Bronchial epithelial cell (primary cell): ENCODE measurements at places on chromosomes 3 and 15. TPM values are rescaled to one million over a fixed set of nuclear protein-coding genes. Genes with fewer than 3 reads are reported as not detected.

- no peak for DNase-seq
Measured at GRCh38 chr3:124282751-124283651, 291.1 kb upstream of the ROPN1 start.

GRCh38 chr3:102194760-102195159 is 240.1 kb upstream of the ZPLD1 start:
- DNase-seq = no peak

GRCh38 chr15:76206325-76206976 is 104.8 kb downstream of the ETFA start:
- peak; percentile 46 for DNase-seq

DNA sequence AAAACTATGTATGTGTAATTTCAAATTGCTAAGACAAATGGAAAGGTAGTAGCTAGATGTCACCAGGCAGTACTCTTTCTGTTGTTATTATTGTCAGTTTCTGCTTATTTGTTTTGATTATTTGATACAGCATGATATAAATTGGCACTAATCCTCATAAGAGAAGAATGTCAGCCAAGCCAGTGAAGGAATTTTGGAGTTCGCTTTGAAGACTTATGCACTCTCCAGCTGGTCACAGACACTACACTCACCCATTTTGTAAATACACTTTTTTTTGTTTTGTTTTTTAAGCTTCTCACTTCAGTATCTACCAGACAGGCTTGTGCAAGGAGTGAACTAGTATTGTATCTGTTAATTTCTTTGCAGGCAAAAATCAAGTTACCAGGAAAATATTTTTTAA is 180.2 kb upstream of the TTC14 start:
- no peak for DNase-seq

DNA sequence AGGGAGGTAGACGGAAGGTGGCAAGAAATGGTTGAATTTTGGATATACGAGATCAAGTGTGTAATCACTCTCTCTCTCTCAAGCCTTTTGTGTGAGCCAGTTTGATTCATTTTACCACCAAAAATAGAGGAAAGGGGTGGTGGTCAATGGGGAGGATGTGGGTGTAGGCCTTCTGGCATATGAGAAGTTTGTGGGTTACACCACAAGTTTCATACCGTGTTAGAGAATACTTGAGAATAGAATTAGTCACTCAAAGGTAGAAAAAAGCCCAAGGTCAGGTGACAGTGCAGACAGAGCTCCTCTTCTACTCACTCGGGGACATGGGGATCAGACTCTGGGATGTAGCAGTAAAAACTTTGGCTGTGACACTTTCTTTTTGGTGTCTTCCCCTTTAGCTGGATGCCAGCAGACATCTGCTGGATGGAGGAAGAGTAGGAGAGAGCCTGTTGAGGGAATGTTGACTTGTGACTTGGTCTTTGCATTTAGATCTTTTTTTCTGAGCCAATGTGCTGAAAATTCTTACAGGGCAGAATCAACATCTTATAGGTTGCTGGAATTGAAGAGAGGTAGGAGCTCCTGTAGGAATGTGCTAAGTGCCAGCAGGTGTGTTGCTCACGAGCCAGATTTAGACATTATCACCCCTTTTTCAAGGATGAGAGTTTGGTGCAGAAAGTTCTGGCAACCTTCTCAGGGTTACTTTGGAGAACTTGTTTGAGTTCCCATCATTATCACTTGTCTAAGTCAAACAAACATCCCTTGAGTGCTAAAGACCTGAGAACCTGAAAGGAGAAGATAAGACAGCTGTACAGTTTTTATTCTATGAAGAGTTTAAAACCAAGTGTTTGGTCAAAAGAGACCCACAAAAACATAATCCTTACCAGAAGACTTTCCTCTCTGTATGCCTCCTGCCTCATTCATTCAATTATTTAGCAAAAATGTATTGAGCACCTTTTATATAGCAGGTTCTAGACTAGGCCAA is 43.9 kb upstream of the RYK start:
- no peak for DNase-seq

DNA sequence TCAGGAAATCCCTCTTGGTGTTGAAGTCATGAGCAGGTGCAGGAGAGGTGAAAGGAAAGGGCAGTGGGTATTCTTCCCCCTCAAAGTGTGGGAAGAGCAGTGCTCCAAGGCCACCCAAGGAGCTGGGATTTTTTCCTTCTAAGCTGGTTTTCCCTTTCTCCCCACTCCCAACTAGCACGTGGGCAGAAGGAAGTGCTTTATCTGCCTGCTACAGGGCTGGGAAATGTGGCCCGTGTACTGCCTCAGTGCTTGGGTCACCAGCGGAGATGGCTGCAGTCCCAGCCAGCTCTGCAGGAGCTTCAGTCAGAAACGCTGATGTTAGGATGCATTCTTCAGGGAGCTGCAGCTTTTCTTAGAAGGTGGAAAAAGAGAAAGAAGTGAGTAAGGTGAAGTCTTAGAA is 99.2 kb downstream of the CACNA1D start:
- DNase-seq = no peak

ZIC1 gene
- not detected in 2 replicates for total RNA-seq

GOLGA8T gene
- total RNA-seq = 0.13 TPM in 1 of 2 replicates, not detected in the other
